ENCODE measurements at places on chromosomes 5 and 9.

- DNase-seq, result no peak
Measured at GRCh38 chr5:87030699-87031098, 237.0 kb upstream of the RASA1 start.

- DNase-seq, result peak; percentile 6
Measured at GRCh38 chr9:34403554-34404380, 27.1 kb upstream of the MYORG start.

- no peak for DNase-seq
Measured at GRCh38 chr5:67119010-67119409, 77.6 kb downstream of the CD180 start.

- no peak for DNase-seq
Measured at GRCh38 chr9:83701286-83701685, 6.5 kb downstream of the UBQLN1 start.

GRCh38 chr5:178249191-178249989 is 16.8 kb upstream of the PHYKPL start:
- peak; percentile 47 for DNase-seq

DNA sequence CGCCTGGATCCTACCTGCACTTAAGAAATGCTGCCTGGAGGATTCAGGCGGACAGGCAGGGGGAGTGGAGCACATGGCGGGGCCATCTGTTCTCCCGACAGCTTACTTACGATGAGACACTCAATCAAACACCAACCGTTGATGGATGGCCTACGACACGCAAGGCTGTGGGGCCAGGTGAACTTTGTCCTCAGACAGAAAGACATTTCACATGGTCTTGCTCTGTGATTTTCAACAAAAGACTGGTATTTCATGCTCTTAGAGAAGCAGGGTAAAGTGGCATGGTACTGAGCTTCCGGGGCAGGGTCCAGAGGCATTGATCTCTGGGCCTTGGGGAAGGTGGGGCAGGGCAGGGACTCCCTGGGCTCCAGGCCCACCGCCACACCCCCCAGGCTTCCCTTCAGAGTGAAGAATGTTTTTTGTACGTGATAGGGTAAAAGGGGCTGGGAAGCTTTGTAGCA is 9.1 kb upstream of the OLFM1 start:
- DNase-seq, result no peak

DNA sequence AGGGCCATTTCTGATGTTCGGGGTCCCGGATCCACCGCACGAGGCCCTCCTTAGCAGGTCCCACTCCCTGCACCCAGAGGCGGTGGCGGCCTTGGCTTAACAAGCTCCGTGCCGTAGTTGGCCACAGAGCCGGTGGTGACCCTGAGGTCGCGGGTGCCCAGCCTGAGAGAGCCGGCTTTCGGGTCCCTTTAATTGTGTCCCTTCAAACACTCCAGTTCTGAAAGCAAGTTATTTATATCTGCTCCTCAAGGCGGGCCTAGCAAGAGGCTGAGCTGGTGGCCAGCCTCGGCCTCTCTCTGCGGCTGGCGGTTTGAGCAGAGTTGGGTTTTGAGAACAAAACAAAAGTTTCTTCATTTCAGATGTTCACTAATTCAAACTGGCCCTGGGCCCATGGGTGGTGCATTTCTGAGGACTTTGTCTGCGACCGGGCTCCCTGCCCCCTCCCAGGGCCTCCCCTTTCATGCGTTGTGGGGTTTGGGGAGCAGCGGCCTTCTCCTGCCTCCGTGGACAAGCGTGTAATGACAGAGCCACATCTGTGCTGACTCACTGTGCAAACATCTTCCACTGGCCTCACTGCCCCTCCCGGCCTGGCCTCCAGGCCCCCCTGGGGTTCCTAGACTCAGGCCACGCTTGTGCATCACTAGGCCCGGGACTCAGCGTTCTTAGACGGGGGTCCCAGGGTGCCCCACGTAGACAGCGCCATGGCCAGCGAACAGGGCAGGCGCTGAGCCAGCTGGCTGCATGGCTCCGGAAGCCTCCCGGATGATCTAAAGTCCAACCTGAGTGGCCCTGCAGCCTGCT is 49.4 kb upstream of the COL5A1 start:
- DNase-seq, result no peak

- no peak for DNase-seq
Measured at GRCh38 chr5:43750809-43751208, 147.8 kb downstream of the NNT start.

DNA sequence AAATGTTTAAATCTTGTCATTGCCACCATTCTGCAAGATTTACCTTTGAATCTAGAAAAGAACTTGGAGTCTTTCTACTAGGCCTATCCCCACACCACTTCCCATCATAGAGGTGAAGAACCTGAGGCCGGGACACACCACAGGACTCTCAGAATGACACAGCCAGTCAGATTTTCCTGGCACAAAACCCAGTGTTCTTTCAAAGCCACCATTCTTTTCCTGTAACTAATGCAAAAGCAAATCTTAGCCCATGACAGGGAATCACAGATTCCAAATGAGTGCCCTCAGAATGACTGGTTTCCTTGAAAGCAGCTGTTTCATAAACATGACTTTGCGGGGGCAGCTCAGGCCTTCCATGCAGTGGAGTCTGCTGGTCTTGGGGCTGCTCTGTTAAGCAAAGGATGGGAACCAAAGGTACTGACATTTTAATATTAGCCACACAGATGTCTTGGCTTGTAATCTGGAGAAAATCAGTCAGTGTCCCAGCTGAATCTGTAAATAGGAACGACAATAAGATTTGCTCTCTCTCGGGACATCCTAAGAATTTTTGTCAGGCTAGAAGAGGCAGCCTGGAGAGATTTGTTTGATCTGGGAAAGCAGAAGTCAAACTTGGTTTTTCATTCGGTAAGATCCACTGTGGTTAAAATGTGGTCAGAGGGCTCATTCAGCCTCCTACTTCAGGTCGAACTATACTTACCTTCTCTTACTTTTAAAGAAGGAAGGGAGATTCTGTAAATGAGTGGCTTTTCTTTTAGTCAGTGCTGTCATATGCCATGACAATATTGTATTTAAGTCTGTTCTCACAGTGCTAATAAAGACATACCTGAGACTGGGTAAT is 115.1 kb downstream of the PALM2AKAP2 start:
- DNase-seq, result no peak

DNA sequence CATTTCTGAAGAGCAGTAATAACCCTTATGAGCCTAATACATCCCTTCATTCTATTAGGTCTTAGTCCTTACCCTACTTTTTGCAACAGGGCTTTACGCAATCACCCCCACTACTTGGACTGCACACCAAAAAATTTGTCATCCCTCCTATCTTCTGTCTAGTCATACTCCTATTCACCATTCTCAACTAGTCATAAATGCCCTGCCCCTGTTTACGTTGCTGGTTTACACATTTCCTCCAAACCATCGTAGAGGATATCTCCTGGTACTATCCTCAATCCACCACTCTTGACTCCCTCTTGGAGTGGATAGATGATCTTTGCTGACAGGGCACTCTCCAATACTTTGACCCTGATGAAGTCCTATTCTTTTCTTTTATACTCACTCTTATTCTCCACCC is 98.2 kb upstream of the CCNG1 start:
- DNase-seq, result no peak

DNA sequence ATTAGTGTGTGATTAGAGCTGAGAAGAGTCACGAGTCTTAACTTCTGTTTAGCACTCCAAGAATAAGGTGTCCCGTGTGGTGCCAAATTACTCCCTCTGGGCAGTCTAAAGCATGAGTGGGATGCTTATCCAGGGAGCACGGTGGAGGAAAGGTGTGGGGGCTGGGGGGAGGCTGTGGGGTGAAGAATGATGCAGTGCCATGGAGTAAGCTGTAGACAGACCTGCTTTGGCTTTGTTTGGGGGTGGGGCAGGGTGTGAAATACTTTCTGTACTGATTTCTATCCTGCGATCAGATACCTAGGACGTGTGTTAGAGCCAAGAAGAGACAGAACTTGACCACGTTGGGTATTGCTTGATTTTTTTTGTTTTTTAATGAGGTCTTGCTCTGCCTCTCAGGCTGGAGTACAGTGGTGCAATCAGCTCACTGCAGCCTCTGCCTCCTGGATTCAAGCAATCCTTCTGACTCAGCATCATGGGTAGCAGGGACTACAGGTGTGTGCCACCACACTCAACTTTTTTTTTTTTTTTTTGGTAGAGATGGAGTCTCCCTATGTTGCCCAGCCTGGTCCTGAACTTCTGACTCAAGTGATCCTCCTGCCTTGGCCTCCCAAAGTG is 232.8 kb downstream of the MAN2A1 start:
- DNase-seq, result no peak

DNA sequence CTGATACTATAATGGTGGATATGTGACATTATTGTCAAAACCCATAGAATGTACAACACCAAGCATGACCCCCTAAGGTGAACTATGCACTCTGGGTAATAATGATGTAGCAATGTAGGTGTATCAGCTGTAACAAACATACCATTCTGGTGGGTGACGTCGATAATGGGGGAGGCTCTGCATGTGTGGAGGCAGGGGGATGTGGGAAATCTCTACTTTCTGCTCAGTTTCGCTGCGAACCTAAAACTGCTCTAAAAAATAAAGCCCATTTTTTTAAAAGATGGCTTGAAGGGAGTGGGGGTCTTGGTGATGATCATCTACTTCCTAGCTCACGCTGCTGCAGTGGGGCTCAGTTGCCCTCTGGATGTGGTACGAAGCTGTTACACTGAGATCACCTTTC is 51.1 kb downstream of the RASGEF1C start:
- DNase-seq, result no peak

DNA sequence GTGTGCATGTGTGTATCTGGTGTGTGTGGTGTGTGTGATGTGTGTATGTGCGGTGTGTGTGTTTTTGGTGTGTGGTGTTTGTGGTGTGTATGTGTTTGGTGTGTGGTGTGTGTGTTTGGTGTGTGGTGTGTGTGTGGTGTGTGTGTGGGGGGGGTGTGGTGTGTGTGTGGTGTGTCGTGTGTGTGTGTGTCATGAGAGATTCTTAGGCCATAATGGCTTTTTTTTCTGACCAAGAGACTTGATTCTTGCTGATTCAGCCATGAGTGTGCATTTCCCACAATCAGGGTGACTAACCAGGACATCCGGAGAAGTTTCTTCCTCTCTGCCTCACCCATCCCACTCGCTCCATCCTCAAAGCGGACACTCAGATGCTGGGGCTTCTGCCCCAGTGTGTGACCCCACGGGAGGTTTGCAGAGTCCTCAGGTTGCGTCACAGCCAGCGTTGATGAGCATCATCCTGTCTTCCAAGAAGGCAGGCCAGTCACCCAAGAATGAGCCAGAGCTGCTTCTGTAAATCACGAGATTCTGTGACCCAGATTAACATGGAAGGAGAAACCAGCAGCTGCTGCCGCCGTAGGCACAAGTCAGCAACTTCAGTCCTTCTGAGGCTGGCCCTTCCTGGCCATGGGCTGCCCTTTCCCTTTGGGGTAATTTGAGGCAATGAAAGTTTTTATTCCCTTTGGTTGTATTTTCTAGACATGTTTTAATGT is 12.5 kb upstream of the CTSL start:
- peak; percentile 28 for DNase-seq

DNA sequence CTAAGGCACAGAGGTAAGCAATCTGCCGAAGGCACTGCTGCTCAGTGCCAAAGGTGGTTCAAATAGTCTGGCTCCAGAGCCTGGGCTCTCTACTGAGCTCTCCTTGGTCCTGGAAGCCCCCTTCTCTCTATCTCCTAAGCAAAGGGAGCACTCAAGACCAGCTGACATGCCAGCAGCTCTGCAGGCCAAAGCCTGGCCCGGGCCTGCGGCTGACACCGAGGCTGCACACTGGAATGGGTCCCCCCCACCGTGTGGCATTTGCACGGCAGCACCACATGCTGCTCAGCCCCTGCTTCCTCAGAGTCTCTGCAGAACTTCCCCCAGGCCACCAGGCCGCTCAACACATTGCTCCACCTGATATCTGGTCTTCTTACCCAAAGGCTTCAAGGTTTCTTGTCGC is 57.8 kb upstream of the GOLPH3 start:
- peak; percentile 40 for DNase-seq

DNA sequence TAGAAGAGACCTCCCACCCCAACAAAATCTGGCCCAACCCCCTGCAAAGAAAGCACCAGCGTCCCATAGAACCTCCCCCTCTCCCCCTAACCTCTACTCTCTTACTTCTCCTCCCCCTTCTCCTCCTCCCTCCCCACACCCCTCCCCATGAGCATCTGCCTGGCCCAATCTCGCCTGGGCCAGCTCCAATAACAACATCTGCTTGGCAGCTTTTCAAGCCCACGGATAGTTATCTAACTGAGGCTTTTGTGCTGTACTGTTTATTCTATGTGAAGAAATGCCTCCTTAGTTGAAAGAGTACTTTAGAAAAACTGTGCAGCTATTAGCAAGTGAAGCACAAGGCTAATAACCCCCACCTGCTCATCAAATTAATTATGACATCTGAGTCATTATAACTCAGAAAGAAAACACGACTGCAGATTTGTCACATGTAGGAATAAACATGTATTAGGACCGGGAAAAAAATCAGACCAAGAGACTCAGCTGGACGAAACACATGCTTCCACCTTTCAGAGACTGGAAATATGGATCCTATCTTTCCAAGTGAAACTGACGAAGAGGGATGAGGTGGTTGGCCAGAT is 42.8 kb downstream of the NFIB start:
- no peak for DNase-seq

- DNase-seq, result peak; percentile 7
Measured at GRCh38 chr5:96752341-96753016, 55.3 kb downstream of the ERAP1 start.

DNA sequence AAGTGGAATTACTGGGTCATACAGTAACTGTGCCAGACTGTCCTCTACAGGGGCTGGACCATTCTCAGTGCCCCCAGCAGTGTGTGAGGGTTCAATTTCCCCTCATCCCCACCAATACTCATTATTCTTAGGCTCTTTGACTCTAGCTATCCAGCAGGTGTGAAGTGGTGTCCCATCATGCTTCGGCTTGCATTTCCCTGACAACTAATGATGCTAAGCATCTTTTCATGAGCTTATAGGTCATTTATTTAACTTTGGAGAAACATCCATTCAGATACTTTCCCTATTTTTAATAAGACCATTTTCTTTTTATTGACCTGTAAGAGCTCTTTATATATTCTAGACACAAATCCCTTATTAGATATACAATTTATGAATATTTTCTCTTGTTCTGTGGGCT is 63.6 kb downstream of the ADAMTS2 start:
- no peak for DNase-seq

- DNase-seq, result no peak
Measured at GRCh38 chr5:134183481-134183880, 6.7 kb upstream of the SKP1 start.

DNA sequence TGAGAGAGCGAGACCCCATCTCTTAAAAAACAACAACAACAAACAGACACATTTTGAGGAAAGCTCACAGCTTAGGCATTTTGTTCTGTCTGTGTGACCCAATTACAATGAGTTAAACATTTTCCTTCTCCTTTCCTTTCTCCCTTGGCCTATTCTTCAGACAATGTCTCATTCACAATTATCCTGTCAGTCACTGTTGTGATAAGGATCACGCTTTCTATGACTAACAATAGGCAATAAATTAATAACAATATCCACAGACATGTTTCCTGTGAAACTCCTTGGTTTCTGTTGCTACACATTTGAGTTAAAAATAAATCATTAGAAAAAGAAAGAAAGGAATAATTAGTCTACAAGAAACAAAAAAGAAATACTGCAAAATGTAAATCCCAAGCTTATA is 19.8 kb upstream of the CARTPT start:
- DNase-seq, result no peak

Data from GDM1 (cell line).